SJCRH30 (cell line): ENCODE measurements at places on chromosomes 13 and 19. TPM values are rescaled to one million over a fixed set of nuclear protein-coding genes. Genes with fewer than 3 reads are reported as not detected.

GRCh38 chr19:54333586-54334298 is 5.2 kb downstream of the LILRA4 start:
- no peak for DNase-seq

GRCh38 chr19:49676136-49676783 is 811 bp upstream of the PRMT1 start:
- DNase-seq = no peak

EHD2 gene
- total RNA-seq = 9.0 and 9.4 TPM in 2 replicates

GRCh38 chr13:31761951-31762350 is 22.6 kb downstream of the RXFP2 start:
- no peak for DNase-seq

GRCh38 chr19:47615230-47615629 is 6.3 kb downstream of the BICRA start:
- no peak for DNase-seq

SLC6A16 gene
- total RNA-seq = 0.33 and 0.40 TPM in 2 replicates

ZNF491 gene
- total RNA-seq = 3.6 and 5.2 TPM in 2 replicates

GRCh38 chr13:23289917-23290357 is 109.2 kb downstream of the SGCG start:
- DNase-seq = no peak

DNA sequence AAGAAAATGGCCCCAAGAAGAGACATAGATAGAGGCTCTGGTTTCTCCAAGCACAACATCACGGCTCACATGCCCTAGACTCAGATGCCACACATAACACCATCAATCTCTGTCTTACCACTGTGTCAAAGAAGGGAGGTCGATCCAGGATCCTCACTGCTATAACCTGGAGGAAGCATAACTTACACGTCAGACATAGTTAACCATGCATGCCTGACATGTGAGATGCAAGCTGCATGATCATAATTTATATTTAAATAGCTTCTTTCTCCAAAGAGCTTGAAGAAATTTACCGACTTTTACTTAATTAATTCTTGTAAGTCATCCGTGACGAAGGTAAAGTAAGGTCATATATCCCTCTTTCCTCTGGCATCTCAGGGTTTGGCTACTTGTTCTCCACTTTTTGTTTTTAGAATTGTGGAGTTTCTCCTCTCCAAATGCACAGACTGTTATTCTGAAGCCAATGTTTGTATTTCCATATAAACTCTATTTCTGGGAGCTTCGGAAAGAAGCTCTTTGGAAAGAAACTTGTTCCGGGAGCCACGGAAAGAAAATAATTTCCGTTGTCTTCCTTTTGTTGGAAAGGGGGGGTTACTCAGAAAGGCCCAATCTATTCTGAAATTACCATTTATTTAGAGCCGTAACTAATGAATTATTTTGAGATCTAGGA is 205.6 kb downstream of the LHFPL6 start:
- DNase-seq = no peak

NCAN gene
- total RNA-seq = 0.10 TPM in 1 of 2 replicates, not detected in the other

DNA sequence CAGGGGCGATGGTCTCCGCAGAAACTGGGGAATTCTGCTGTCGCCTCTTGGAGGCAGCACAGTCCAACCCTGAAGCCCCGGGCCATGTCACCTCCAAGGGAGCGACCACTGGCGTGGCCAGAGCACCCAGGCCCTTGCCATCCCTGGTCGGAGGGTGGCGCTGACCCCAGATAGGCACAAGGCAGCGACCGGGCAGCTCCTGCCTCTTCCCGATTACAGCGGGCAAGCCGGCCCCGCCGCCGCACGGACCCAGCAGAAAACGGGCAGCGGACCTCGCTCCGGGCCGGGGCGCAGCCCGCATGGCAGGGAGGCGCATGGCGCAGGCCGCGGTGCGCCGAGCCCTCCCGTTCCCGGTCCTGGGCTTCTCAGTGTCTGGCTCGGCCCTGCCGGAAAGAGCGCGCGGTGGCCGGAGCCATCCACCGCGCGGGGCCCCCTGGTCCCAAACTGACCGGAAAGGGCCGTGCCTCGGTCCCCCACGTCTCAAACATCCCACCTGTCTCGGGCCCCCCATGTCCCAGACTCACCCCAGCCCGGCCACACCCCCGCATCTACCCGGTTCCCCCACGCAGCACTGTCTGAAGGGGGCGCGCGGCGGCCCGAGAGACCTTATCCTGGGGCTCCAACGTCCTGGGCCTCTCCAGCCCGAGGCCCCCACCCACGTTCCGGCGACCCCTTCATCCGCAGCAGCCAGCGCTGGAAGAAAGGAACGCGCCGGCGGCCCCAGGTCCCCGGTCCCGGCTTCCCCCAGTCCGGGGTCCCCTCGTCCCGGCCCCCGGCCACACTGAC is 727 bp downstream of the CERS1 start:
- DNase-seq = peak; percentile 68

DNA sequence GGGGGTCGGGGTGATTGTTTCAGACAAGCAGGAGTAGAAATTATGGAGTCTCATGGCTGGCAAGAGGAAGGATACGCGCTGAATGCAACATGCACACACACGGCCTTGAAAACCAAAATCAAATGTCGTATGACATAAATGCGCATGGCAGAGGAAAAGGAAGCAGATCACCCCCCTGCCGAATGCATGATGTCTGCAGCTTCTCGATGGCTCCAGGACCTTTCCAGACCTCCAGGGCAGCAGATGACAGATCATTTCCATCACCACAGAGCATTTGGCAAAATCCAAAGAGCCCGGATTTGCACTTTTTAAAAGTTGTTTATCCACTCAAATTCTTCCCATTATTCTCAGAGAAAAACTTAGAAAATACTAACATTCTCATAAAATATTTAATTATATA is 211.7 kb downstream of the NHLRC3 start:
- DNase-seq = no peak

- no peak for DNase-seq
Measured at GRCh38 chr19:29259867-29260281, 46.9 kb upstream of the UQCRFS1 start.
